ENCODE measurements at places on chromosomes 5 and 9.

DNA sequence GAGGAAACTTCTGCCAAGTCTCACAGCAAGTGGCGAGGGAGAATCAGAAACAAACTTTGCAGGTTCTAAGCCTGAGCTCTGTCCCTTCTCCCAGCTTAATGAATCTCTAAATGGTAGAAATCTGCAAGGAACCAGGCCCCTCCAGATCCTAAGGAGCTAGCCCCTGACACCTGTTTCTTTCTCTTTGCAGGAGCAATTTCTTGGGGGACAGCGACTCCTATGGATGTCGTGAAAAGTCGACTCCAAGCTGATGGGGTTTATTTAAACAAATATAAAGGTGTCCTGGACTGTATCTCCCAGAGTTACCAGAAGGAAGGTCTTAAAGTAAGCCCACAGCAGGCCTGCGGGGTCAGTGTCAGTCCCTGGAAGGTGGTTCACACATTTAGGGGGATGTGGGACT is 21.8 kb downstream of the IL9 start:
- no peak for DNase-seq

DNA sequence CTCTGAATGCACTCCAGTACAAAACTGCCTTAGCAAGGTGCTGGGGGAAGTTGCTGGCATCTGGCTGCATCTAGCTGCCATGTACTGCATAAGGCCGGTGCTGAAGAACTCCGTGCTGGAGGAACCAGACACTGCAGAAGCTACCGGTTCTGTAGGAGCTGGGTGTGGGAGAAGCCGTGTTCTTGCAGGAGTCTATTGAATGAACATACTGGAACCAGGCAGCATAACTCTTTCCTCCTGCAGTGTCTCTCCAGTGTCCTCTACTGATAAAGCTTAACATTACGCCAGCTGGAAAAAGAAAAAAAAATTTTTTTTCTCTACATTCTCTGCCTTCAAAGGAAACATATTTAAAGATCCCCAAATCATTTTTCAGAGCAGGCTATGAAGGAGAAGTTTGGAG is 38.5 kb downstream of the VPS13A start:
- DNase-seq = no peak

- no peak for DNase-seq
Observed at GRCh38 chr5:130777794-130778193, 387.3 kb downstream of the HINT1 start.

DNA sequence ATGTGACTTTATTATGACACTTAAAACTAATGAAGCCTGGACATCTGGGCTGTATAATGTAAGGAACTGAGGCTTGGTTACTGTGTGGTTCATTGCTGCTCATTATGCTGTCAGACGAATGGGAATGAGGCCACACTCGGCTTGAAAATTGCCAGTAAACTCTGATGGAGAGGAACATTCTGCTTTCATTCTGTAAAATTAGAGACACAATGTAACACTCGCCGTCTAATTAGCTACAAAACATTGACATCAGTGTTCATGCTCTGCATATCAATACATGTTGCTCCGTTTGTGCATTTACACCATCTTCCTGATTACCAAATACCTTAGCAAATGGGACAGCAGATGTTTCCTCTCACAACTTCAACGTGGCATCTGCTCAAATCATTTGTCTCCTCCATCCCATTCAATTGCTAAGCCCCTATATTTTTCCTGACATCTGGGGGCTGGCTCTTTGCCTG is 133.0 kb downstream of the SLC28A3 start:
- no peak for DNase-seq

GRCh38 chr5:13625616-13626198 is 318.8 kb downstream of the DNAH5 start:
- no peak for DNase-seq

DNA sequence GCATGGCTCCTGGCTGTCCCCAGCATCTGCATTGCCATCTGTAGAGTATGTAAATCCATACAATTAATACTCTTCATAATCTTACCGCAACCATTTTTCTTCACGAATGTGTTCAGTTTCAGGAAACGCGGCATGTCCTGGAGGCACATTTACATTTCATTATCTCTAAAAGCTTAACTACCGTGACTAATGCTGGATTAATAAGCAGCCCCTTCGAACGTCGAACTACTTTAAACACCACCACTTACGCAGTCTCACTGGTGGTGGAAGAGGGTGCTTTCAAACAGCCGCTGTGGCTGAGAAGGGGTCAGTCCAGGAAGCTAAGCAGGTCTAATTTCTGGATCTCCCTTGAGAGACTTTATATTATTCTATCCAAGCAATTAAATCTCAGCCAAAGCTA is 85.6 kb downstream of the C5orf15 start:
- no peak for DNase-seq

- DNase-seq = peak; percentile 87
Observed at GRCh38 chr5:80672140-80672736, 17.5 kb upstream of the DHFR start.

DNA sequence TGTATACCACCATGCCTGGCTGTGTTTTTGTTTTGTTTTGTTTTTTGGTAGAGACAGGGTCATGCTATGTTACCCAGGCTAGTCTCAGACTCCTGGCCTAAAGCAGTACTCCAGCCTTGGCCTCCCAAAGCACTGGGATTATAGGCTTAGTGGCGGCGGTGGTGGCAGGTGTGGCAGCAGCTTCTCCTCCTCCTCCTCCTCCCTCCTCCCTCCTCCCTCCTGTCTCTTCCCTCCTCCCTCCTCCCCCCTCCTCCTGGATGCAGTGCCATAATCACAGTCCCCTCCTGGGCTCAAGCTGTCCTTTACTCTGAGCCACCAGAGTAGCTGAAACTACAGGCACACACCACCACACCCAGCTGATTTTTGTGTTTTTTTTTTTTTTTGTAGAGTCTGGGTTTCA is 71.2 kb downstream of the UHRF2 start:
- no peak for DNase-seq

DNA sequence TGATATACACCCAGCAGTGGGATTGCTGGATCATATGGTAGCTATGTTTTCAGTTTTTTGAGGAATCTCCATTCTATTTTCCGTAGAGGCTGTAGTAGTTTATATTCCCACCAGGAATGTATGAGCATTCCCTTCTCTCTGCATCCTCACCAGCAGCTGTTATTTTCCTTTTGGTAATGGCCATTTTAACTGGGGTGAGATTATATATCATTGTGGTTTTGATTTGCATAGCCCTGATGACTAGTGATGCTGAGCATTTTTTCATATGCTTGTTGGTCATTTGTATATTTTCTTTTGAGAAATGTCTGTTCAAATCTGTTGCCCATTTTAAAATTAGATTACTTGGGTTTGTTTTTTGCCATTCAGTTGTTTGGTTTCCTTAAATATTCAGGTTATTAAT is 11.2 kb upstream of the PPIC start:
- DNase-seq = no peak

DNA sequence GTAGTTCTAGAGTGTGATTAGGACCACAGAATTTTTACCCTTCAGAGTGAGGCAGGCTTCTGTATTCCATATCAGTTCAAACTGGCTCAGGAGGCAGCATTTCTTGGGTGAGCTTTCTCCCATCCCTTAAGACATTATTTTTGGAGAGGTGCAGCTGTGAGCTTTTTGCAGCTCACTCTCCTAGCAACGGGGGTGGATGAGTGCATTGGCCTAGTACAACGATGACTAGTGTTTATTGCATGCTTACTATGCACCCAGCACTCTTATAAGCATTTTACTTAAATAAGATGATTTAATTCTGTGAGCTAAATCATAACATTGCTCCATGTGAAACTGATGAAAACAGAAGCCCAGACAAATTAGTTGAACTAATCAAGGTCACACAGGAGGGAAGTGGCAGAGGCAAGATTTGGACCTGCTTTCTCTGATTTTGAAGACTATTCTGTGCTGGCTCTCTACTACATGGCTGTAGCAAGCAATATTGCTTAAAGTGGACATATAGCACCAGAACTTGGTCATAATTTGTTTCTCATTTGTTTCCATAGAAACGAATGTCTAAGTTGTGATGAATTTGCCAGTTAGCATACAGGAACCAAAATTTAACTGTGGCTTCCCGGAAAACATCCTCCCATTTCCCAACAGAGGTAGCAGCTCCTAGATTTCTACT is 372.1 kb upstream of the RIOK2 start:
- no peak for DNase-seq

- no peak for DNase-seq
Observed at GRCh38 chr9:93295031-93295430, 111.1 kb downstream of the WNK2 start.

DNA sequence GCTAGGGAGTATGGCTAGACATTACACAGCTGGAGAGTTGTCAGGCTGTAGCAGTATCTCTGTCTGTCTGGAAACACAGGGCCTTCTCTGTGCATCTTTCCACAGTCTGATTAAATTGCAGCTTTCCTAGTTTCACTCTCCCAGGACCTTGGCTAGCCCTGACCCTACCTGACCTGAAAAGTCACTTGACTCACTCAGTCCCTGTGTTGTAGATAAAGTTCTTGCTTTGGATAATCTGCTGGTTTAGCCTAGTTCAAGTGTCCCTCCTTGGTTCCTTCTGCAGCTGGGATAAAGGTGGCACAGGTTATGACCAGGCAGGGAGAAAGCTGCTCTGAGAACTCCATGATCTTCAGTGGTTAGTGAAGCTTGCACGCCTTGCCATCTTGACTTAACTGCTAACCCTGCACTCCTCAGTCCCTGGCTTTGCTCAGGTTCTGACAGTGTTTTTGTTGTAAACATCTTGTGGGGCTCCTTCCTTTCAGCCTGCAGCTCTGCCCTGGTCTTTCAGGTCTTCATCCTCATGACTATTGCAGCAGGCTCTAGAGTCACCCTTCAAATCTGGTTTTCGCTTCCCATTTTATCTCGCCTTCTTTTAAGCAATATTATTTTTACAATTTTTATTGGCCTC is 101.0 kb downstream of the PIP5K1B start:
- no peak for DNase-seq

- DNase-seq = no peak
Observed at GRCh38 chr5:52786391-52786790, 1.3 kb upstream of the ITGA1 start.

- no peak for DNase-seq
Observed at GRCh38 chr5:67149951-67150523, 46.6 kb downstream of the CD180 start.

GRCh38 chr5:68274847-68275651 is 59.5 kb downstream of the PIK3R1 start:
- no peak for DNase-seq

DNA sequence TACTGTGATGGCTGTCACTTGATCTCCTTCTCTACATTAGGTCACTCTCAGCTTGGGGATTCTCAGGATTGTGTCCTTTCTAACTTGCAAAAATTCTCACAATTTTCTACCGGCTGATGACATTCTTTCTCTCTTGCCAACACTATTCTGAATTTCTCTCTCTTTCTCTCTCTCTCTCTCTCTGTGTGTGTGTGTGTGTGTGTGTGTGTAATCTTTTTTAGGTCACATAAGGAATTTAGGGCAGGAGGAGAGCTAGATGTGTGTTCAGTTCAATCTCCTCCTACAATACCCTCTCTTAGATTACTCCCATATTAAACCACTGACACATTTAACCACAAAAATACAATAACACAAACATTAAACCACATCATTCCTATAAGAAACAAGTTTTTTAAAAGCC is 242.3 kb upstream of the NREP start:
- DNase-seq = no peak

DNA sequence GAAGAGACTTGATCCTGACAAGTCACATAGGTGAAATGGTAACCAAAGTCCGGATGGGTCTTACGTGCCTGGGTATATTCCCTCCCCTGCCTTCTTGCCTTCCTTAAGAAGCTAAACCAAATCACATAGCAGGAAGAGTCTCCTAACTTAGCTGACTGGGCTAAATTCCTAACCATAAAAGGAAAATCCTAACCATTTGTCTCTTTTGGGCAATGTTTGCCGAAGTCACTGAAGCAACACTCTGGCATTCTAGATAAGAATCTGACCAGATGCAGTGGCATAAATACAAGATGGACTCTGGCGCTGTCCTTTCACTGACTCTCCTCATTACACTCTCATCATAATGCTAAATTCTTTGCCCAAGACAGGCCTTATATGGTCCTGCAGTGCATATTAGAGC is 625.5 kb upstream of the RORB start:
- DNase-seq = no peak

DNA sequence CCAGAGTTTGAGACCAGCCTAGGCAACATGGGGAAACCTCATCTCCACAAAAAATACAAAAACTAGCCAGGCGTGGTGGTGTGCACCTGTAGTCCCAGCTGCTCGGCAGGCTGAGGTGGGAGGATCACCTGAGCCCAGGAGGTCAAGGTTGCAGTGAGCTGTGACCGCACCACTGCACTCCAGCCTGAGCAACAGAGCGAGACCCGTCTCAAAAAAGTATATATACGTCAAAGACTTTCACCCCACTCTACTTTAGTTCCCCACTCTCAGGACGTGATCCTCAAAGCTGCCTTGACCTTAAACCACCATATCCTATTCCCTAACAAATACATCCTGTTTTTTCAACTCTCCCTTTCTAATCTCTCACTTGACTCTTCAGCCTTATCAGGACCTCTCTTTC is 41.0 kb downstream of the PCDHGC5 start:
- DNase-seq = peak; percentile 35

- DNase-seq = no peak
Observed at GRCh38 chr9:80866121-80866520, 823.2 kb downstream of the TLE1 start.

GRCh38 chr9:114503009-114503408 is 2.3 kb downstream of the WHRN start:
- DNase-seq = no peak

- no peak for DNase-seq
Observed at GRCh38 chr9:9771314-9771713, 841.5 kb downstream of the PTPRD start.

GRCh38 chr5:126101901-126102300 is 321.3 kb upstream of the GRAMD2B start:
- no peak for DNase-seq

GRCh38 chr9:438066-438465 is 223.4 kb downstream of the DOCK8 start:
- DNase-seq = no peak

DNA sequence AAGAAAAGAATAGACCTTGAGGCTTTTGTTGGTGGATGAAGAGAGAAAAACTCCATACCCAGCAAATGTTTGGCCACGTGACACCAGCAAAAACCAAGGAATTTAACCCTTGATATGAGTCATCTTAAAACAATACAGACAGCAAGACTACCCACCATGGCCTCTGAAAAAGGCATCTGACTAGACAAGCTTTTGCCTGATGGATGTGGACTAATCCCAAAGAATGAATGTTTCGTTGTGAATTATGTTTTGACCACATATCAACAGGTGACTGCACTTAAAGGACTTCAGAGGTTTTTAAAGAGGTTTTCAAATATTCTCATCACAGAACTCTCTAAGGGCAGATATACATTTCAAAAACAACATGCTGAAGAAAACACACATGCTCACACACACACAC is 33.0 kb upstream of the SLC1A3 start:
- DNase-seq = no peak

GRCh38 chr5:77945874-77946273 is 169.7 kb upstream of the TBCA start:
- DNase-seq = no peak
